ENCODE measurements at places on chromosomes 12 and 14. TPM values are rescaled to one million over a fixed set of nuclear protein-coding genes. Genes with fewer than 3 reads are reported as not detected.

- no peak overlapping the region for H3K4me3 ChIP-seq
- H3K27me3 ChIP-seq: no peaks in the 10 kb centered on the region
- no peak overlapping the region for H3K27ac ChIP-seq
- no peaks in the 10 kb centered on the region for H3K4me1 ChIP-seq
These were observed 12.0 kb upstream of the KANSL2 start for GRCh38 chr12:48694038-48694437.

DNA sequence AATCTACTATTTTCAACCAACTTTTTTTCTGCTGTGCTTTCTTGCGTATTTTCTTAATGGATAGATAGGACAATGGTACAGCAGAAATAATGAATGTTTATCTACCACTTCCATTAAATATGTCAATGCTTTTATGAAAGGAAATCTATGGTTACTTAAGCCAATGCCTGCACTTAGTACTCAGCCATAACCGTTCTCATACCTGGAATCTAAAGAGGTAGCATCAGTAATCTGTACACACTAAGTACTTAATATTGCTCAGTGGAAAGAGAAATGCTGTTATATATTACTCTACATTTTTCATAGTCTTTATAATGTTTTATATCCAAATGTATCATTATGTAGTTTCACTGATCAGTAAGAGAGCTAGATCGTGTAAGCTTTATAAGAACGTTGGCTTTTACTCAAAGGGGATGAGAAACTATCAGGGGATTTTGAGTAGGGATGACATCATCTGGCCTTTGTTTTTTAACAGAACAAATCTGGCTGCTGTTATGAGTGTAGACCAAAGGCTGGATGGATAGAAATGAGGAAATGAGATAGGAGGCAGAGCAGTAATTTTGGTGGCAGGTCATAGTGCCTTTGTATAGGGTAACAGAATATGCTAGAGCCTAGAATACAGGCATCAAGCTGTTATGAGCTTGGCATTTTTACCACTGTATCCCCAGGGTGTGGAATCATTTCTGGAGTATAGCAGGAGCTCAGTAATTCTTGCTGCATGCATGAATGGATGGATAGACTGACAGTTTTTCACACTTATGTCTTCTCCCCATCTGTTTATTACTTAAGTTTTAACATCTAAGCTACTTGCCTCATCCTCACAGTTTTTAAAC, 34.0 kb downstream of the ALG10B start:
- peaks cover 4% of the 10 kb centered on the region for H3K36me3 ChIP-seq
- H3K27me3 ChIP-seq: no peaks in the 10 kb centered on the region
- no peak for DNase-seq

GRCh38 chr12:53602176-53602864, 23.9 kb downstream of the ATF7 start:
- no peaks in the 10 kb centered on the region for H3K27me3 ChIP-seq
- H3K4me3 ChIP-seq: no peak overlapping the region
- peaks cover 8% of the 10 kb centered on the region for H3K4me1 ChIP-seq
- H3K36me3 ChIP-seq: peaks cover 21% of the 10 kb centered on the region
- no peak for DNase-seq
- peak overlapping the region; percentile 6 for H3K27ac ChIP-seq

DNA sequence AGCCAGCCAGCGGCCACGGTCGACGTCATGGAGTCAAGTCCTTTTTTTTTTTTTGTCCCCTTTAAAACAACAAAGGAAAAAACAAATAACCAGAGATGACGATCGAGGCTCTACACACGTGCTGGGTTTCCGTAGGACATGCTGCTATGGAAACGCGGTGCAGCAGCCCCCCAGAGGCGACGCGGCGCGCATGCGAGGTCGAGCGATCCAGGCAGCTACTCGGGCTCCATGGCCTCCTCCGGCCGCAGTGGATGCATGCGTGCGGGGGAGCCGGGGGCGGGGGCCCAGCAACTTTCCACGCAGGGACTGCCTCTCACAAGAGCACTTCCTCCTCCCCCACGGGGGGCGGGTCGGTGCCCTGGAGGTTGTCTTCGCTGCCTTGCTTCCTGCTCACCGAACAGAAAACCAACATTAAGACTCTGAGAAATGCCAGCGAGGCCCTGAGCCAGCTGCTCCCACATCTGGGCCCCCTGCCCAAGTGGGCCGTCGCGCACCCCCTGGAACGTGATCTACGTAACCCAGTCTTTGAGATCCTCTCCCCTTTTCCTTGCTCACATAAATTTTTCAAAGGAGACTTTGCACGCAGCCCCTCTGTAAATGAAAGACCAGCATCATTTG, 30.7 kb downstream of the P2RX4 start:
- H3K4me3 ChIP-seq: no peak overlapping the region
- H3K27me3 ChIP-seq: no peaks in the 10 kb centered on the region
- DNase-seq: no peak

FOXM1 gene
- 49.9 TPM for total RNA-seq

GRCh38 chr14:23513818-23514643, 37.5 kb downstream of the ZFHX2 start:
- no peaks in the 10 kb centered on the region for H3K27me3 ChIP-seq
- H3K27ac ChIP-seq: no peak overlapping the region
- no peaks in the 10 kb centered on the region for H3K36me3 ChIP-seq
- no peak overlapping the region for H3K4me3 ChIP-seq

OTX2 gene
- total RNA-seq: not detected

PRH2 gene
- not detected for total RNA-seq

LACRT gene
- total RNA-seq: not detected

MSI1 gene
- not detected for total RNA-seq

All from MCF 10A (cell line).